ENCODE measurements at places on chromosomes 4 and X.
A peak's percentile ranks its signal among the peaks of the same experiment; 100 is the strongest.

- DNase-seq = no peak
These were observed 33.1 kb downstream of the TKTL1 start for GRCh38 chrX:154328646-154329045.

DNA sequence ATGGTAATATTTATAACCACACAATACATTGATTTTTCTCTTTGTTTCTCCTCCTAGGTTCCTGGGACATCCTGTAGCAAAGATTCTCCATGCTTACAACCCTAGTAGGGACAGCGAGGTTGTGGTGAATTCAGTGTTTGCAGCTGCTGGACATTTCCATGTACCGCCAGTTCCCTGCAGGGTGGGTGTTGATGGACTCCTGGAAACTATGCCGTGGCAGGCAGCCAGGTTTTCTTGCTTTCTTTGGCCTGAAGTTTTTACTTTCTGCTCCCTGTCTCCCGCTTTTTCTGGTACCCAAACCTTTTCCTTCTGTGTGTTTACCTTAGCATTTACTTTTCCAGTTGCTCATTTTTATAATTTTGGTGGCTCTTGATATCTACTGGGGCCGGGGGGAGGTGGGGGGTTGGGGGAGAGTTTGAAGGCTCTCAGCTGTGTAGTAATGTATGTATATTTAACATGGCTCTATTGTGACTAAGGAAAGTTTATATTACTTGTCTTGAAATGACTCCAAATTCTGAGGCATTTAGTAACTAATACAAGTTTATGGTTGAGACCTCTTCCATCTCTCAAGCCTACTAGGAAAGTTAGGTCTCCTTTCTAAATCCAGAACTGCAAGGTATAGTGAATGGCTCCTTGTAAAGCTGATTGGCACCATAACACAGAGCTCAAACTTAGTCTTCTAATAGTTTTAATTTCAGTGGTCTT lies 89.7 kb downstream of the TMEM131L start:
- no peak for DNase-seq

GRCh38 chrX:7146703-7147412 lies 654 bp upstream of the STS start:
- no peak for DNase-seq

- peak; percentile 3 for DNase-seq
These were observed 279.8 kb upstream of the BOD1L1 start for GRCh38 chr4:13907255-13907751.

- DNase-seq = no peak
These were observed 276.8 kb downstream of the FBXW7 start for GRCh38 chr4:152258804-152259708.

- DNase-seq = no peak
These were observed 642.1 kb downstream of the CCSER1 start for GRCh38 chr4:90769251-90769650.

- DNase-seq = no peak
These were observed 3.5 kb downstream of the ZXDA start for GRCh38 chrX:57906790-57907189.

DNA sequence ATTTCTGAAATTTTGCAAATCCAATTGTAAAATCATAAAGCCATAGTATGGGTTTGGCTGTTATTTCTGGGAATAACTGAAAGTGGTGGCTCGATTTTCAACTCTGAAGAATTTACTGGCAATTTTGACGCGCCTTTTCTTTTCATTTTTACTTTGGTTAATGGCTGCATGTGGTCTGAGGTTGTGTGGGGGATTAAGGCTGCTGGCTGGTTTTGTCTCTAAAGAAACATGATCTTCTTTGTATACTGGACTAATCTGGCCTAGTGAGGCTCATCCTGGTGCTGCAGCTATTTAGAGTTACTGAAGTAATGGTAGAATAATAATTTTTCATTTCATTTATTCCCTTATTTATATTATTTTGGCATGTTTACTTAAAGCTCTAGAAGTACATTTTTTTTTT lies 164.0 kb downstream of the RNF150 start:
- no peak for DNase-seq

- no peak for DNase-seq
These were observed 1165.9 kb upstream of the TENM3 start for GRCh38 chr4:181077341-181077740.

DNA sequence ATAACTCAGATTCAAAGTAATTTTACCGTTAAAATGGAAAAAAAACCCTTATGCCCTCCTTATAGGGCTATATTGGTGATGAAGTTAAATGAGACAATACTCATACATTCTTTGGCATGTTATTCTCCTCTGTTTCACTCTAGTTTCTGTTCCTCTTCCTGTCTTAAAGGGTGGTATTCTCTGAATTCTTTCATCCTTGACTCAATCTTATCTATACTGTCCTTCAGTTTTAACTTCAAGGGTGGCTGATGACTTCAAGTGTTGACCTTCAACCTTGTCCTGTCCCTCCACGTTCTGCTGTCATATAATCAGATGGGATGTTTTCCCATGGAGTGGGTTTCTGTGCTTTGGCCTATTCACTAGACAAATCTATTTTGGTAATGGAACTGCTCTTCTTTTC lies 44.0 kb downstream of the ZNF518B start:
- DNase-seq = no peak

DNA sequence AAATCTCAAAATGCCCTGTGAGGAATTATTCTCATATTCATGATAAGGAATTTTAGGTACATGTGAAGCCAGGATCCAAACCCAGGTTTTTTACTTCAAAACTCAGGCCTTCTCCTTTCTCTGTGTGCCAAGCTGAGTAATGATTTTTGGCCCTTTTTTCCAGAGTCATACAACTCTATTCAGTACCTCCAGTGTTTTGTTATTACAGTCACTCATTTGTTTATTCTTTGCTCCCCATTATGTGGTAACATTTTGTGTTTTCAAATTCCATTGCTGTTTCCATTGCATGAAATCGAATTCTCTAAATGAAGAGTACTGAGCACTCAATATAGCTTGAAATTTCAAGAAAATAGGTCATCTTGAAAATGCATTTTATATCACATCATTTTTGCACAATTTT lies 315.4 kb downstream of the NR3C2 start:
- DNase-seq = no peak

DNA sequence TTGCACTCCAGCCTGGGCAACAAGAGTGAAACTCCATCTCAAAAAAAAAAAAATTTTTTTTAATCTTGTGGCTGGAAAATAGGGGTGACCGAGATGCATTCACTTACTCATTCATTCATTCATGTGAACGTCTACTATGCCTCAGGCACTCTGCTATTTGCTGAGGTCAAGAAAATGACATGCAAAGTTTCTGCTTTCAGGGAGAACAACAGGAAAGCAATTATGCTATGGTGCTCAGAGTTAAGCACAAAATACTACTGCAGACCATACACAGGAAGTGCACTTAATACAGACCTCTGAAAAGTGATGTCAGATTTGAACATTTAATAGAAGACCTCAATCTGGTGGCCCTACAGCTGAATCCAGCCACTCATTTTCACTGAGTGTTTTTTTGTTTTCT lies 59.6 kb upstream of the DUSP21 start:
- DNase-seq = no peak

GRCh38 chr4:47073647-47074046 lies 42.3 kb downstream of the GABRB1 start:
- no peak for DNase-seq

DNA sequence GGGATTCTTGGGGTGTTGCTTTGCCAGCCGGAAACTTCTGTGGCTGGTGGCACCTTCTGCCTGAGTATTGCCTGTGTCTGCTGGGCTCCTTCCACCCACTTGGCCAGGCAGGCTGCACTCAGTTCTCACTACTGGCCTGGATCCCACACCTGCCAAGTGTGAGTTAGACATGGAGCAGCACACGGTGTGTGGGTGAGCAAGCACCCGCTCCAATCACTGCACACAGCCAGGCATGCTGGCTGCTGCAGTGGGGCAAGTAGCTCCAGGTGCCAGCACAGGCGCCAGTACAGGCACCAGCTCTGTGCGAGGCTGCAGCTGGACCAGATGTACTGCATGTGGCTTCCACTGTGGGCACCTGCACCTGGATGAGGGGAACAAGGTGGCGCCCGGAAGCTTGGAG lies 23.9 kb downstream of the DCUN1D4 start:
- DNase-seq = no peak

GRCh38 chrX:17590892-17591740 lies 146.2 kb upstream of the SCML1 start:
- DNase-seq = no peak

- no peak for DNase-seq
These were observed 60.2 kb upstream of the HPGD start for GRCh38 chr4:174582463-174582862.

DNA sequence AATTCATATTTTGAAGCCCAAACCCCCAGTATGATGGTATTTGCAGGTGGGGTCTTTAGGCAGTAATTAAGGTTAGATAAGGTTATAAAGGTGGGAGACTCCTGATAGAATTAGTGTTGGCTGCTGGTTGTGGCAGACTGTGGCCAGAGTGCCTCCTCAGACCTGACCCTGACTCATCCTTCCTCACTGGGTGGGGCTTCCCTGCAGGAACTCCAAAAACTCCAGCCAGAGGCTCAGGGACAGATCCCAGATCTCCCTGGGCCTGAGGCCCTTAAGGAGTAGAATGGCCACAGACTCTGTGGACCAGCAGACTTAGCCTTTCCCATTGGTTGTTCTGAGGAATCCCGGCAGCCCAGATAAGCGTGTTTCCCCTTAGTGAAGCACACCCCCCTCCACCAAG lies 463.0 kb upstream of the CPEB2 start:
- DNase-seq = no peak

DNA sequence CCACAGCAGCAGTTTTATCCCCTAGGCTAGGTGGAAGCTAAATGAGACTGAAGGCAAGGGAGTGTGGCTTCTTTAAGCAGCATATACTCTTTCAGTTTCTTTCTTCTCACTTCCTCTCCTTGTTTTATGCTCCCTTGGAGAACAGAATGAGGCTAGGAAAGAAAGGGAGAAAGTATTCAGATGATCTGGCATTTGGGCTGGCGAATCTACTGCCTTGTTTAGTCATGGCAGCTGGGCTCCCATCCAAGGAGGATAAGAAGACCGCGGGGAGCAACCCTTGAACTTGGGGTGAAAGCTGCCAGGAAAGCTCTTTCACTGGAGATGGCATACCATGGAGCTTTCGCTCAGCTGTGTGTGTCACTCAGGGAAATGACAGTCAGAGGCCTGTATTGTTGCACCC lies 72.1 kb downstream of the ARHGEF38 start:
- DNase-seq = no peak

GRCh38 chr4:41632481-41633073 lies 94.6 kb downstream of the LIMCH1 start:
- no peak for DNase-seq

DNA sequence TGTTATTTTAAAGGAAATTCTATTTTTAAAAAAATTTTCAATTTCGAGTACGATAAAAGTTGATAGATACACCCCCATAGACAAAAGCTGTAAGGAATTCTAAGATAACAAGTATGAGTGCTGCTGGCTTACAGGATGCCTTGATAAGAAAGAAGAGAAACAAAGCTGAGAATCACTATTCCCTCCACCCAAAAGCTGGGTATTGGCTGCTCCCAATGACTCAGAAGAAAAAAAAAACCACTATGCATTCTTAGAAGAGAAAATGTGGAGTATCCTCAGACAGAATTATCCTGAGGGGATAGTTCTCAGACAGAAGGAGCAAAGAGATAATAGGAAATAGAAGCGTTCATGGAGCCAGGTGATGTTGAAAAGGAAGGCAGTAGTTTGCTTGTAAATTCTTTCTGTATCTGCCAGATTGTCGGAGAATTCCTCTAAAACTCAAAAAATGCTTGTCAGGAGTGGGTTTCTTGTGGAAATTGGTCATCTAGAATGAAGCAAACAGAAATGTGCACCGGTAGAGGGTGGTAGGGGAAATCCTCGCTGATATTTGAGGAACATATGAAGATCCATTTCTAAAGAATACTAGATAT lies 217.5 kb upstream of the ADAMTS3 start:
- no peak for DNase-seq

DNA sequence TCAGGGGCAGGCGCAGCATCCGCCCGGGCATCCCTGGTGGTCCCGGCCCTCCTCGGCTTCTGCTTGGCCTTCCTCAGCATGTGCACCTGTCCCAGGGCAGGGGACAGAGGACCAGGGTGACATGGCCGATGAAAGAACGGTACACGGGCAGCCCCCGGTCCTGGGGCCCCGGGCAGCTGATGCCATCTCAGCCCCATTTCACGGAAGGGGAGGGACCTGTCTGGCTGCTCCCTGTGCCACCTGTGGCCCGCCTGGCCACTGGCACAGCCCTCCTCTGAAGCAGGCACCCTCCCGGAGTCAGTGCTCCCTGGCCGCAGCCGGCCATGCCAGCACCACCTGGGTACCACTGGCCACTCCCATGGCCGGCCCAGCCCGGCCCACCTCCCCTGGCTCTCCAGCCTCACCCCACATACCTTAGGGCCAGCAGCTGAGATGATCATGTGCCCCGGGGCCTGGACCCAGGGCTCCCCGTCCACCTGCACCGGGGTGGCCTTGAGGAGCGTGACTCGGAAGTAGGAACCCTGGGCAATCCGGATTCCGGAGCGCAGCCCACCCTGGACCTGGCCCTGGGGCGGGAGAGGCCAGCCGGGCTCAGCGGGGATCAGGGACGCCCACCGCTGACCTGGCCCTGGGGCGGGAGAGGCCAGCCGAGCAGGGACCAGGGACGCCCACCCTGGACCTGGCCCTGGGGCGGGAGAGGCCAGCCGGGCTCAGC lies 12.6 kb downstream of the DGKQ start:
- no peak for DNase-seq

GRCh38 chr4:30722359-30723200 lies 2.4 kb downstream of the PCDH7 start:
- DNase-seq = no peak

DNA sequence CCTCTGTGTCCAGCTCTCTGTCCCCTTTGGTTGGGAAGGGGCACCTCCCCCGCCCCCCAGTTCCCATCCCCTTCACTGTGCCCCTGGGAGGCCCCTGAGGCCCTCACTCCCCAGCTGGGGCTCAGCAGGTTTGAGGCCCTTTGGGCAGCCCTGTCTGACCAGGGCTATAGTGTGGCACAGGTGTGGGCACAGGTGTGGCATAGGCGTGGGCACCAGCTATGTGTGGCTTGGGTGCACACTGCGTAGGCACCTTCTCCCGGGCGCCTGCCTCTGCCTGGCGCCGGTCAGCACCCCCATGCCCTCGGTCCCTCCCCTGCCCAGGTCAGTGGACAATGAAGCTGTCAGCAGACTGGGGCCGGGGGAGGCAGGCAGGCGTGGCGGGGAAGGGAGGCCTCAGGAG lies 7.5 kb upstream of the FGFR3 start:
- DNase-seq = no peak

DNA sequence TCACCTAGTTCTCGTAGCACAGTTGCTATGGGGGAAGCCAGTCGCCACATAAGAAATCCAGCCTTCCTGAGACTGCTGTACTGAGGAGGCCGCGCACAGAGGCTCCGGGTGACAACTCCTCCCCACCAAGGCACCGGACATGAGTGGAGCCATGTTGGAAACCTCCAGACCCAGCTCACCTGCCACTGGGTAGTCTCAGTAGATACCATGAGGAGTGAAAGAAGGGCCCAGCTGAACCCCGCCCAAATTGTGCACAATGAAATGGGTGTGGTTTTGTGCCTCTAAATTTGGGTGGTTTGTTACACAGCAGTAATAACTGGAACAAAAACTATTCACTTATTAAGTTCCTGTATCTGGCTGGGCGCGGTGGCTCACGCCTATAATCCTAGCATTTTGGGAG lies 198.7 kb downstream of the BCOR start:
- DNase-seq = no peak
